Head of caudate nucleus (tissue), 42 donors: ENCODE measurements at places on chromosomes 4 and X.

DNA sequence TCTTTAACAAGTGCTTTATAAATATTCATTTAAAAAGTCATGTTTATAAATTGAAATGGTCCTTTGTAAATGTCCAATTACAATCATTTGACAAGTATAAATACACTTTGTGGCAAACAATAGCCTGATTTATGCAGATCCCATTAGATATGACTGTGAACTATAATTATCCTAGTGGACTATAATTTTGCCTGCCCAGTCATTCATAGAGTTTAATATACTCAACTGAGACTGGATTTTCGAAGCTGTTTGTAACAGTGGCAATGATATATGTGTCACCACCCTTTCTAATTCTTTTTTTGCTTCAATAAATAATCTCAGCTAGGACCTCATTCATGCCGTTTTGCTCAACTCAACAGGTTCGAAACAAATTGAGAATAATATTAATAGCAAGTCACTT, 732.0 kb downstream of the PCDH18 start:
- DNase-seq: no peak

GRCh38 chr4:150164055-150164454, 85.8 kb downstream of the DCLK2 start:
- DNase-seq: no peak

GRCh38 chr4:116332508-116332907, 752.9 kb downstream of the TRAM1L1 start:
- no peak for DNase-seq

- DNase-seq: no peak
Measured at GRCh38 chrX:11296051-11296450, 2.8 kb downstream of the AMELX start.

- DNase-seq: no peak
Measured at GRCh38 chrX:29965634-29966033, 249.7 kb upstream of the MAGEB2 start.

GRCh38 chr4:121888134-121888533, 17.9 kb upstream of the BBS7 start:
- DNase-seq: no peak

DNA sequence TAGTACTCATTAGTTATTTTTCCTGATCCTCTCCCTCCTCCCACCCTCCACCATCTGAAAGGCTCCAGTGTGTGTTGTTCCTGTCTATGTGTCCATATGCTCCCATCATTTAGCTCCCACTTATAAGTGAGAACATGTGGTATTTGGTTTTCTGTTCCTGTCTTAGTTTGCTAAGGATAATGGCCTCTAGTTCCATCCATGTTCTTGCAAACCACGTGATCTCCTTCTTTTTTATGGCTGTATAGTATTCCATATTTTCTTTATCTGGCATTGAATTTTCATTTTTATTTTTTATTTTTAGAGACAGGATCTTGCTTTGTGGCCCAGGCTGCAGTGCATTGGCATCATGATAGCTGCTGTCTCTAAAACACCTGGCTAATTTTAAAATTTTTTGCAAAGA, 11.9 kb upstream of the UBE2K start:
- no peak for DNase-seq

GRCh38 chr4:79687006-79687405, 279.0 kb upstream of the GK2 start:
- DNase-seq: no peak

GRCh38 chr4:73867783-73868182, 1.4 kb upstream of the CXCL1 start:
- no peak for DNase-seq
